Nephron progenitor cell (in vitro differentiated cells): ENCODE measurements at places on chromosomes 2 and 18.

DNA sequence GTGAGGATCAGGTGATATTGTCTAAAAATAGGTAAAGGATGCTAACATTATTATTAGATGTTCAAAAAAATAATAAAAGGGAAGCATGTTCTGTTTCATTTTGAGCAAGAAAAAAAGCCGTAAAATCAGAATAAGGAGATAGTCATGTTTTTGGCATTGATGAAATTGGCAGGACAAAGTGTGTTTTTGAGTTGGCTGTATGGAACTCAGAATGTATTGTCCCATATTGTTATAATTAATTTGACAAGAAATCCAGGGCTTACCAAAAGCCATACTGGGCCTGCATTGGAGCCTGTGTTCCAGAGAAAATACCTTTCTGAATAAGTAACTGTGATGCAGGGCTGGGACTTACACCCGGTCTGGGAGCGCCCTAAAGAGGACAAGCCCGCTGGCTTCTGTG lies 232.0 kb downstream of the AGAP1 start:
- DNase-seq = no peak

DNA sequence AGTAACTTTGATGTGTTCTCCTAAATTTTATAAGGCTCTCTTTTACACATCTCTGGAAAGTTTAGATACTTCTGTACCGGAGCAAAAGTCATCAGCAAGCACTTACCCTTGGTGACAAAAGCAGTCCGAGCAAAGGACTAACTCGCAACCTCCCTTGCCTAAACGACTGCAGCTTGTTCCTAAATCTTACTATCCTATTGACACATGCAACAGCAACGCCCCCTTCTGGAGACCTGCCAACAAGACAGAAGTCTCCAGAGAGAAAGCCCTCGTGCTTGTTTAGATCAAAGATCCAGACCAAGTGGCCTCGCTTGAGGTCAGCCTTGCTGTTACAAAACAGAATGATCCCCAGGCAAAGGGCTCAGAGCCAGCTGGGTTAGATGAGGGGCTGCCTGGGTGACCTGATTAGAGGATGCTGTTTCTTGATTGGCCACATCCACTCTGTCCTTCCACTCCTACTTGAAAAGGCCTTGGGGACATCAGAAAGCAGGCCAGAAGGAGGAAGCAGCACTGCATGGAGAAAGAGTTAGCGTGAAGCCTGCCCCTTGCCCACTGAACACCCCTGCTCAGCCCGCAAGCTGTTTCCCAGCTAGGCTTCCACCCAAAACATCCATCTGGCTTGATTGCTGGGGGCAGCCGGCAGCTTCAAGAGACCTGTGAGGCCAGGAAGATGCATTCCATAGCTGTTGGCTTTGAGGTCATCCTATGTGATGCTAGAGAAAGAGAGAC lies 94.3 kb downstream of the HNRNPLL start:
- peak; percentile 86 for DNase-seq

DNA sequence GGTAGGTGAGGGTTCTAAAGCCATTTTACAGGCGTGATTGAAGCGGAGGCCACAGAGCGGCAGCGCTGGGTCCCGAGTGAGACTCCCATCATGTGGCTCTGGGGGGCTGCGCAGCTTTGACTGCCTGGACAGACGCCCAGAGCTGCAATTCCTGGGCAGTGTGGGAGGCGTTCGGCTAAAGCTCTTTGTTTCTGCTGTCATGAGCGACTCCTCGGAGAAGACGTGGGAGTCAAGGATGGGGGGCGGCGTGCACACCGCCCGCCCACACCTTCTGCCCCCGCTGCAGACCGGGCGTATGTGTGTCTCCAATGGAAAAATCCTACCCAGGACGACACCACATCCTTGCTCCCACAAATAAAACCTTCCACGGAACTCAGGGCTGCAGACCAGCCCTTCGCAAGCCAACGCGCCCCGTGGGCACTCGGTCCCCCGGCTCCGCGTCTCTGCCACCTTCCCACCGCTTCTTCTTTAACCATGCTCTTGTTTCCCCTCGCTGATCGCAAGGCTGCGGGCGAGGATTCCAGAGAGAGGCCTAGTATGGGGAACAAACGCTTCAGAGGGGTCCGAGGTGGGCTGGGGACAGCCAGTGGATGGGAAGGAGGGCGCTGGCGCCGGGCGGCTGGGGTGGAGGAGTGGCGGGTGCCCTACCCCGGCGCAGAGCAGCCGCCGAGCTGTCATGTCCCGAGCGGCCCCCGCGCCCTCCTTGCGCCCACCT lies 680 bp upstream of the LBH start:
- peak; percentile 67 for DNase-seq

DNA sequence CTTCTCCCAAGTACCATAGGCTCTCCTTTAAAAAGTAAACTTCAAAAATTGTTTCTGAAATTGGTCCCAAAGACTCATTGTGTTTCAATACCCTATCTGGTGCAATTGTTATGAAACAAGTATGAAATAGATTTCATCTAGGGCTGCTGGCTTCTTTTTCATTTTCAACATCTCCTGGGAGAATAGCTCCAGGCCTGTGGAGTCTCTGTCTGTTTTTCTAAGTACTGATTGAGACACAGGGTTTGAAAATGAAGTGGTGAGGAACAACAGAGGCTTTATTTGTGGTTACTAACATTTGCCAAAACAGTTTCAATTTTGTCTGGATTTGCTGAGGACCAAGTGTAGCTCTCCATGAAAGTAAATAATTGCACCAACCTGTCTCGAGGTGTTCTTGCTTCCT lies 315.9 kb upstream of the LRATD1 start:
- DNase-seq = no peak

GRCh38 chr18:53441761-53442414 lies 782.6 kb downstream of the MBD2 start:
- no peak for DNase-seq

DNA sequence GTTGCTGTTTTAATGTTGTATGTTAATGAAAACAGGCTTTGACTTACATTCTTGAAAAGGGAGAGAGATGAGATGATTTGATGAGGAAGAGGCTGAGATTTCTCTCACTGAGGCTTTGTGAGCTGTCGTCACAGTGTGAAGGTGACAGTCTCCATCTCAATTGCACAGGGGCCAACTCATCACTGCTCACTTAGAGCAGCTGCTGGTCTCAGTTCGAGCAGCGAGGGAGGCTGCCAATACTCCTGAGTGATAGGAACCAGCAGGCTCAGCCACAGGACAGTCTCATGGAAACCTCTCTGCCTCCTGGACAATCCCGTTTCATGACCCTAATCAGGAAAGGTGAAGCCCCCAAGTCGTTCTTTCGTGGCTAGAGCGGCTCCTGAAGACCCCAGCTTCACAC lies 170.7 kb upstream of the SOX11 start:
- DNase-seq = no peak

- no peak for DNase-seq
Measured at GRCh38 chr2:107775211-107775610, 51.5 kb upstream of the RGPD4 start.

DNA sequence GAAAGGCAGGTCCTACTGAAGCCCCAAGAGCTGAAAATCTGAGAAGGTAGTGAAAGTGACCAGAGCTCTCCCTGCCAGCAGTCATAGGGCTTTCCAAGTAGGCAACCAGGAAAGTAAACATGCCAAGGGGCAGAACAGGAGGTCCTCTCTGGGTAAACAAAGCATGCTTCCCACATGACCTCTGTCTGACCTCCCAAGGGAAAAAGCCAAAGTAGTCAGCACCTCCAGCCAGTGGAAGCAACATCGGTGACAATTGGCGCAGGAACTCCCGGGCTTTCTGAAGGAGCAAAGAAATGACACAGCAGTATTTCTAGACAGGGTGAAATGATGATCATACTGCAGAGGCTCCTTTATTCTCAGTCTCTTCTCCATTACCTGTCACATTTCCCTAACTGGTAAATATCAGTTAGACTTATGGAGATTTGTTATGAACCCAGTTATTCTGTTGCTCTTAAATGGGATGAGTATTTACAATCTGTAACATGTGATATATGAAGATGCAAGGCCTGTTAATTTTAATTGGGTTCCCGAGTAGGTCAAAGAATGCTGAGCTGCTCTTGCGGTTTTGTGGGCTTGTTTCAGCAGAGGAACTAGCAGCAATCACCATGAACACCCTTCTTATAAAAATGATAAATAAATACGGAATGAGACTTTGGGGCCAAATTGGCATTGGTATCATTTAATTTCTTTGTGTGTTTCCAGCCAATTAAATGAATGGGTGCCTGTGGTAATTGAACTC lies 321.0 kb downstream of the RND3 start:
- DNase-seq = no peak

- no peak for DNase-seq
Measured at GRCh38 chr2:98508709-98509066, 64.0 kb downstream of the INPP4A start.

- no peak for DNase-seq
Measured at GRCh38 chr2:124563426-124563825, 538.3 kb downstream of the CNTNAP5 start.

DNA sequence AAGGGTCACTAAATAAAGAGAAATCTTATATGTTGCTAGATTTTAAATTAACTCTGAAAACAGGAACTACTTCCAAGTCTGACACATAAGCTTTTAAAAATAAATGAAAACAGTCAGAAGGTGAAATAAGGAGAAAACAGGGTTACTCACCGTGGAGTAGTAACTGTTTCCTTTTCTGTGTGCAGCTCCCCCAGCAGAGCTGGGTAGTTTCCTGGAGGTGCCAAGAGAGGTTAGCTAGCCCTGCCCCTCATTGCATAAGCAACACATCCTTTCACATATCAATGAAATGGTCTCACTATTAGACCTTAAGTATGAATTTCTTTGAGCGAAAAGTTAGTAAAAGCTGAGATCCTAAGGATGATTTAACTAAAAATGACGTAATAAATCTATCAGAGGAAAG lies 54.0 kb upstream of the GPR75 start:
- DNase-seq = no peak

GRCh38 chr2:228653884-228654283 lies 472.4 kb upstream of the SPHKAP start:
- no peak for DNase-seq

- no peak for DNase-seq
Measured at GRCh38 chr2:160647967-160648685, 154.5 kb upstream of the RBMS1 start.

GRCh38 chr2:46915281-46915810 lies at the start of gene MCFD2:
Gene MCFD2 (minus strand): TSS chr2:46915806. CDS start chr2:46909171, 6,635 bp downstream.
- no peak for DNase-seq

DNA sequence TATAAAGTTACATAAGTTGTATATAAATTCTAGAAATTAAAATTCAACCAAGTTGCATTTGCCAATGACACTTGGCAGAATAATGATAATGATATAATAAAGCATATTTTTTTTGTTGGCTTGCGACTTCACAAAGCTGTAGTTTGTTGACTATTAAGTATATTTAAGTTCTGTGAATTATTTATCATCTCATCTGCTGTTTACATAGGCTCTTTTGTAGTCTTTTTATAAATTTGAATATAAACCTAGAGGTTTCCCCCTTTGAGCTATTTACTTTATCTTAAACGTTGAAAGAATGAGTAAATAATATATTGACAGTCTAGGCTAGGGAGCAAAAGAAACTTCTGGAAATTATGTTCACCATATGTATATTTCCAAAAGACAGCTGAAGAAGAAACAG lies 32.9 kb downstream of the C18orf63 start:
- no peak for DNase-seq

- no peak for DNase-seq
Measured at GRCh38 chr2:66101206-66101605, 333.7 kb upstream of the MEIS1 start.

GRCh38 chr18:62655520-62656219 lies 59.7 kb upstream of the PHLPP1 start:
- no peak for DNase-seq

DNA sequence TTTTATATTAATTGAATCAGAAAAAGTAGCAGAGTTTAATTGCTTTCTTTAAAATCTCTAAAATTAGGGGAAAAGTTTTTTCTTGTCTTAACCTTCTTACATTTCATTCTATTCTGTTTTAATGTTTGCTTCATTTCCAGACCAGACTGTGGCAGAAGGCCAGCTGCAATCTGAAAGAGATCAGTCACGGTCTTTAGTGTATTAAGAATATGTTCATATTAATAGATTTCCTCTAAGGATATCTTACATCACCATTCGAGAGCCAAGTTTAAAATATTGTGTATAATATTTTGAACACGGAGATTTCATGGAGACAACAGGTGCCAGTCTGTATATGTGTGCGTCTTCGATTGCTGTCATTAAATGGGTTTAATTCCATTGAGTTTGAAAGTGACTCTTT lies 230.9 kb upstream of the ZSWIM2 start:
- DNase-seq = no peak
